Fibroblast of lung (primary cell): ENCODE measurements at places on chromosomes 7 and 10. TPM values are rescaled to one million over a fixed set of nuclear protein-coding genes. Genes with fewer than 3 reads are reported as not detected.

GRCh38 chr10:7956508-7956907, 98.0 kb upstream of the GATA3 start:
- no peak overlapping the region for H3K4me3 ChIP-seq
- peak overlapping the region; percentile 14 for H3K27ac ChIP-seq
- H3K27me3 ChIP-seq, result no peaks in the 10 kb centered on the region
- no peaks in the 10 kb centered on the region for H3K36me3 ChIP-seq
- peak; percentile 84 for DNase-seq

The ADK gene
- total RNA-seq, result 18.2 and 25.3 TPM in 2 replicates

The CREB3L2 gene
- 12.6 and 39.3 TPM in 2 replicates for total RNA-seq

GRCh38 chr10:8544057-8544380, 489.5 kb downstream of the GATA3 start:
- no peak for DNase-seq
- H3K27ac ChIP-seq, result no peak overlapping the region

GRCh38 chr10:71250405-71250804, 38.0 kb downstream of the UNC5B start:
- no peaks in the 10 kb centered on the region for H3K36me3 ChIP-seq
- H3K4me1 ChIP-seq, result peaks cover 8% of the 10 kb centered on the region
- H3K27ac ChIP-seq, result no peak overlapping the region
- H3K27me3 ChIP-seq, result no peaks in the 10 kb centered on the region
- H3K4me3 ChIP-seq, result no peak overlapping the region
- no peak for DNase-seq

- H3K27me3 ChIP-seq, result no peaks in the 10 kb centered on the region
- DNase-seq, result peak; percentile 53
- peak within 1 kb of the TSS; percentile 20 for H3K4me3 ChIP-seq
- H3K4me1 ChIP-seq, result no peaks in the 10 kb centered on the region
- no peak within 1 kb of the TSS for H3K27ac ChIP-seq
These were observed at the start of gene EFCAB10 for GRCh38 chr7:105581066-105581811. TSS of gene EFCAB10 (minus strand) at chr7:105581493. CDS start at chr7:105581463, 30 bp downstream.

- H3K27me3 ChIP-seq, result no peaks in the 10 kb centered on the region
- H3K4me1 ChIP-seq, result no peaks in the 10 kb centered on the region
- H3K27ac ChIP-seq, result no peak overlapping the region
- no peaks in the 10 kb centered on the region for H3K36me3 ChIP-seq
These were observed 1424.6 kb upstream of the LRRTM3 start for GRCh38 chr10:65501259-65501658.

The FFAR4 gene
- not detected in 2 replicates for total RNA-seq

The TAS2R3 gene
- total RNA-seq, result 1.3 and 2.8 TPM in 2 replicates
